Gastrocnemius medialis (tissue), 4 donors: ENCODE measurements at places on chromosomes 3 and 15.

DNA sequence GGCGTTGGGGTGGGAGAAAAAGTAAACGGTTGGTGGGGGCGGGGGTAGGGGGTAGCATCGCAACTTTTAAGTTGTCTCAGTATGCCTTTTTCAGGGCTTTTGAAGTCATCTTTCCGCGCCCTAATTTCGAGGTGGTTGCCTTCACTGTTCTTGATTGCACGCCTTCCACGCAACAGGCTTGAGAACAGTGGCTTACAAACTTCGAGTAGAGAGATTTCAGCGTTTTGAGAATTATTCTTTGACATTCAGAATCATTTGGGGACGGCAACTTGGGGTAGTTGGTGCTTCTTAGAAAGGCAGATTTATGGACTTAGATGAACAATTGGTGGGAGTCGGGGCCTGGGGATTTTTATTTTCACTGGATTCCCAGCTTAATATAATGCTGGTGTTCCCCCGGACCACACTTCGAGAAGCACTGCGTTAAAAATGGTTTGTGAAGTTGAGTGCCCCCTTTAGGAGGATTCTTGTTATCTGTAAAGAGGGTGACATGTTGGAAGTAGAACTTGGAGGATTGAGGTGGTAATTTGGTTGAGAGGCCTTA lies 880 bp downstream of the PPP4R2 start:
- no peak for DNase-seq

- DNase-seq: no peak
Observed at GRCh38 chr15:48358229-48359152, 27.3 kb downstream of the DUT start.

DNA sequence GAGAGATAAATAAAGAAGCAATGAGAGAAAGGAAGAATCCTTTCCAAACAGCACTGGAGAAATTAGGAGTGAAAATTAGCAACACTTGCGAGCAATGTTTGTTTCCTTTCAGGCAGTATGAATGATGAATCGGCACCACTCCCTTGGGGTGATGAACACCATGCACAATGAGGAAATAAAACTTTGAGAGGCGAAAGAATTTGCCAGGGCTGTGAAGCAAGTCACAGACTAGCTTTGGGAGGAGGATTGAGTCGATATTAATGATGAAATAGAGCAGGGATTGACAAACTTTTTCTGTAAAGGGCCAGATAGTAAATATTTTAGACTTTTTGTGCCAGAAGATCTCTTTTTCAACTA lies 237.7 kb downstream of the AGBL1 start:
- DNase-seq: peak; percentile 9

GRCh38 chr3:11718637-11719405 lies 75.1 kb upstream of the VGLL4 start:
- peak; percentile 17 for DNase-seq

GRCh38 chr3:197253238-197253947 lies 45.0 kb downstream of the DLG1 start:
- DNase-seq: no peak

DNA sequence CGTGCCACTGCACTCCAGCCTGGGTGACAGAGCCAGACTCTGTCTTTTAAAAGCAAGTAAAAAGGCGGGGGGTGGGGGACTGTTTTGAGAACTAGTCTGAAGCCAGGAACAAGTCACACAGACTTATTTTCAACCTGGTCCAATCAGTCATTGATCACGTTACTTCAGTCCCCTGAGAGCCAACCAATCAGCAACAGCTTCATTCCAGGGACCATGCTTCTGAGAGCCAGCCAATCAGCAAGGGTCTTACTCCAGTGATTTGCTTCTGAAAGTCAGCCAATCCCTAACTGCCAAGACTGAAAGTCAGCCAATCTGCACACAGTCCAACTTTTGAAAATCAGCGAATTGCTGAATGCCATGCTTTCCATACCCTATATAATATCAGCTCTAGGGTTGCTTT lies 48.6 kb upstream of the C15orf39 start:
- peak; percentile 14 for DNase-seq

- no peak for DNase-seq
Observed at GRCh38 chr15:31803388-31803884, 226.9 kb upstream of the CHRNA7 start.
